ENCODE measurements at places on chromosomes 4 and X.

DNA sequence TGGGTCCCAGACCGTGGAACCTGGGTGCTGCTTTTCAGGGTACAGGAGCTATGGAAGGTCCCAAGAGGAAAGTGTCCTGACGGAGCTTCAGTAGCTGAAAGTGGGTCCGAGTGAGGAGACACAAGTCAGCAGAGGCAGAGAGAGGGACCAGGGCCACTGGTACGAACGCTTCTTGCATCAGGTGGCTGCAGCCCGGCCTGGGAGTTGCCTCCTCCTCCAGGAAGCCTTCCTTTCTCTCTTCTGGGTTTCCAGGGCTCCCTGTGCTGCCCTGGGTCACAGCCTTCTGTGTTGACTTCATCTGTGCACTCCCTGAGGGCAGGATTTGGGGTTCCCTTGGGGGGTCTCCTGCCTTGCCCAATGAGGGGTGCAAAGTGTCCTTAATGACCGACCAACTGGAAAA is 94.5 kb downstream of the SORCS2 start:
- DNase-seq = no peak

- DNase-seq = no peak
Measured at GRCh38 chr4:6573986-6574746, 823 bp upstream of the MAN2B2 start.

- no peak for DNase-seq
Measured at GRCh38 chrX:75107863-75108509, 48.1 kb downstream of the ABCB7 start.

GRCh38 chr4:7391637-7392437 is 42.9 kb downstream of the PSAPL1 start:
- DNase-seq = no peak

DNA sequence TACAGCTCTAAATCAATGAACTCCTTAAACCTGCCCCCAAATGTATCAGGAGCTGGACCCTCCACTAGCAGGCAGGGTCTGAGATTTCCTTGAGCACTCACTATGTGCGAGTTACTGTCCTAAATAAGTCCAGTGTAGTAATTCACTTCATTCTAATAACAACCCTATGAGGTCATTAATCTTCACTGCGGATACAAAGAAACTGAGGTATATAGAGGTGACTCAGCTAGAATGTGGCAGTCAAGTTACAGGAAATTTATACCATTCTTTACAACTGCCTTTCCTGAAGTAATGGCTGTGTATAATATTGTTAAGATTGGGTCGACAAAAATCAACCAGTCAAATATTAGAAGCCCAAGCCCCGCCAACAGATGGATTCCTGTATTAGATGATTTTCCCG is 473.9 kb upstream of the FTHL17 start:
- DNase-seq = no peak

DNA sequence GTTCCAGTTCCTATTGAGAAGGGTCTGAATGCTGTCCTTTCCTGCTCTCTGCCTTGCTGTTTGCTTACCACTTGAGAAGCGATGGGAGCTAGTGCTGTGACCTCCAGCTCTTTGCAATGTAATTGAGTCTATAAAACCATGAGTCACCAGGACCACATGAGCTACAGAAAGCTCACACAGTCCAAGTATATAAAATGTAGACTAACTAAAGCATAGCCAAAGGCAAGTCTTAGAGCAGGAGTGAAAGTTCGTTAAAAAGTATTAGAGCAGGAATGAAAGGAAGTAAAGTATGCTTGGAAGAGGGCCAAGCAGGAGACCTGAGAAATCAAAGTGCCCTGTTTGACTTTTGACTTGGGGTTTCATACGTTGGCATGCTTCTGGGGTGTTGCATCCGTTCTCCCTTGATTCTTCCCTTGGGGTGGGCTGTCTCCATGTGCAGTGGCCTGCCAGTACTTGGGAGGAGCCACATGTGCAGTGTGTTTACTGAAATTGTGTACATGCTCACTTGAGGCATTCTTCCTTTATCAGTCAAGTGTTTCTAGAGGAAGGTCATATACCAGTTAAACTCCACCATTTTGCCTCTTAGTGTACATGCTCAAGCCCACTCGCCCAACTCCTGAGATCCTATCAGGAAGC is 71.3 kb upstream of the KIT start:
- DNase-seq = no peak

- DNase-seq = no peak
Measured at GRCh38 chrX:149799938-149800337, 18.2 kb downstream of the MAGEA9 start.

GRCh38 chrX:103276581-103277002 is at the start of gene TCEAL5:
Gene TCEAL5, minus strand, starts transcription at chrX:103276750. Its CDS starts 2,187 bp downstream, at chrX:103274563.
- DNase-seq = no peak

Measured in stimulated activated CD4-positive, alpha-beta T cell treated with anti-CD3 and anti-CD28 coated beads, Interleukin-12 subunit alpha, Interleukin-12 subunit beta, amount 100 ng/mL, for 24 hours (primary cell).